ENCODE measurements at places on chromosomes 12 and 14.

DNA sequence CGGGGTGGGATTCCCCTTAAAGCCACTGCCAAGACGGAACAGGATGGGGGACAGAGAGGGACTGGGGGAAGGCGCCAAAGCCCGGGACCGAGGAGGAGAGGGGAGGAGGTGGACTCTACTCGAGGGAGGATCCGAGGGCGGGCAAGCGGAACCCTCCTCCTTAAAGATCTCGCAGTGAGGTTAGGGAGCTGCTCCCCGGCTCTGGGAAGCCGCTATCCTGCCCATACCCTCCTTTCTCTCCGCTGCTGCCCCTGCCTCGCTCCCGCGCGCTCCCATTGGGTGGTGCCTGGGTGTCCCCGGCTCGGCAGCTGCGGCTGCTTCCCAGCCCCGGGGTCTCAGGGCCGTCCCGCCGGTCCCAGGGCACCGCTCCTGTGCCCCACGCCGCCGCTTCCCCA is 16.4 kb downstream of the KRT18 start:
- no peak for DNase-seq

DNA sequence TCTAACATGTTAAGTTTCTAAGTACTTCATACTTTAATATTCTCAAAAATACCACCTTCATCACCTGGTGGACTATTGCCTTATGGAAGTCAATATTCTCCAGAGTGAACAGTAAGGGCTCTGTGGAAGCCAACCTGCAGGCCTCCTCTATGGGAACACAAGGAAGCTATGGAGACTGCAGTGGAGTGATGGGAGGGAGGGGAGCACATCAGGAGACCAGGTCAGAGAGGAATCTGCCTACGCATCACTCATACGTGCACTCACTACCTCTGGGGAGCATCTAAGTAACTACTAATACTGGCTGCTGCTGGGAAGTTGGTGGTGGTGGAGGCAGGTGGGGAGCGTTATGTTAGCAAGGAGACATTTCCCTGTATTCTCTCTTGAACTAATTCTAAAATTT is 19.9 kb downstream of the HECTD4 start:
- no peak for DNase-seq

GRCh38 chr12:3303410-3304136 is 187.4 kb upstream of the PRMT8 start:
- DNase-seq, result no peak

- DNase-seq, result no peak
These were observed 258.6 kb downstream of the ADAMTS20 start for GRCh38 chr12:43293396-43293795.

GRCh38 chr12:10726945-10727344 is 3.8 kb upstream of the YBX3 start:
- no peak for DNase-seq

- DNase-seq, result no peak
These were observed 63.3 kb downstream of the SYNE3 start for GRCh38 chr14:95452893-95453712.

DNA sequence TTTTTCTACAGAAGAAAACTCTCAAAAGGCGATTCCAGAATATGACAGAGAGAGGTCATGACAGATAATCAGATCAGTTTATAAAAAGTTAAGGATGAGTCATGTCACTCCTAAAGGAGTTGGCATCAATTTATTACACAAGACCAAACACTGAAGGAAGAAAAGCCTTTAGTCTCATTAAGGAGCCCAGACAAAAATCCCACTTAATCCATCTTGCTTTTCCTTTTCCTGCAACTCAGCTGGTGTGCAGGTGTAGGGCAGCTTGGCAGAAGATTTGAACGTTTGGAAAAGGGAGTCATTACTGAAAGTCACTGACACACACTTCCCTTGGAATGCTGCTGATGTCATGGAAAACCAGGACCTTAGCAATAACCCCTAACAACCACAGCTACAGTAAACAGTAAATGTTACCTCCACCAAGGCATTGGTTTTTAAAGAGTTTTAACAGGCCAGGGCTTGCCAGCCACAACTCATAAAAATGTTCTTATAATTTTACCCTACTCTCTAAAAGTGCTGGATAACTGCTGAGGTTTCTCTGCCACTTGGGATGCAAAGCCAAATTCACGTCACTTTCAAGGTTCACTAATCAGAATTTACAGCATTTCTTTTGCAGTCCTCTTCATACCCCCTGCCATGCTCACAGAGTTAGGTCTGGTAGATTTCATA is 320.6 kb downstream of the RAD51B start:
- DNase-seq, result no peak

GRCh38 chr12:115096588-115097397 is 412.8 kb upstream of the TBX3 start:
- no peak for DNase-seq

DNA sequence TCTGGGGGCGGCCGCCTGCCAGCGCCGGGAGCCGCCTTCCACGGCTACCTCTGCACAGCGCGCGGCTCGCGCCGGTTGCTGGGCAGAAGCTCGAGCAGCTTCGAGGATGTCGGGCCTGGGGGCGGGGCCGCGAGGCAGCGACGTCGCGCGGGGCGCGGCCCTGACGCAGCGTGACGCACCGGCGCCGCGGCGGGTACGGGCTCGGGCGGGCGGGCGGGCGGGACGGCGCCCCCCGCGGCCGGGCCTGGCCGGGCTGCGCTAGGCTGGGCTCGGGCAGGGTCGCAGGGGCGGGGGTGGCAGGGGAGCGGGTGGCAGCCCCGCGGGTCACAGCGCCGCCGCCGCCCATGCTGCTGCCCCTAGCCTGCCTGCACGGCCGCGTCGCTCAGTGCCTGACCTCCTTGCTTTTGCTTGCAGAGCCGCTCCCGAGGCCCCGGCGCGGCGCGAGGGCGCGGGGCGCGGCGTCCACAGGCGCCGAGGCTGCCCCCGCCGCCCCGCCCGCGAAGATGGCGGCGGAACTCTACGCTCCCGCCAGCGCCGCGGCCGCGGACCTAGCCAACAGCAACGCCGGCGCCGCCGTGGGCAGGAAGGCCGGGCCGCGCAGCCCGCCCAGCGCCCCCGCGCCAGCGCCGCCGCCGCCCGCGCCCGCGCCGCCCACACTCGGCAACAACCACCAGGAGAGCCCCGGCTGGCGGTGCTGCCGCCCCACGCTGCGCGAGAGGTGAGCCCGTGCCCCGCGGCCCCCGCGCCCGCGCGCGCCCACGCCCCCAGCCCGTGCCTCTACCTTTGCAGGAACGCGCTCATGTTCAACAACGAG is at the start of gene BTBD6:
Gene BTBD6, plus strand, starts transcription at position 166 of the 814 bp plus-strand sequence. Its CDS starts 179 bp downstream, at position 345.
- DNase-seq, result peak; percentile 97

DNA sequence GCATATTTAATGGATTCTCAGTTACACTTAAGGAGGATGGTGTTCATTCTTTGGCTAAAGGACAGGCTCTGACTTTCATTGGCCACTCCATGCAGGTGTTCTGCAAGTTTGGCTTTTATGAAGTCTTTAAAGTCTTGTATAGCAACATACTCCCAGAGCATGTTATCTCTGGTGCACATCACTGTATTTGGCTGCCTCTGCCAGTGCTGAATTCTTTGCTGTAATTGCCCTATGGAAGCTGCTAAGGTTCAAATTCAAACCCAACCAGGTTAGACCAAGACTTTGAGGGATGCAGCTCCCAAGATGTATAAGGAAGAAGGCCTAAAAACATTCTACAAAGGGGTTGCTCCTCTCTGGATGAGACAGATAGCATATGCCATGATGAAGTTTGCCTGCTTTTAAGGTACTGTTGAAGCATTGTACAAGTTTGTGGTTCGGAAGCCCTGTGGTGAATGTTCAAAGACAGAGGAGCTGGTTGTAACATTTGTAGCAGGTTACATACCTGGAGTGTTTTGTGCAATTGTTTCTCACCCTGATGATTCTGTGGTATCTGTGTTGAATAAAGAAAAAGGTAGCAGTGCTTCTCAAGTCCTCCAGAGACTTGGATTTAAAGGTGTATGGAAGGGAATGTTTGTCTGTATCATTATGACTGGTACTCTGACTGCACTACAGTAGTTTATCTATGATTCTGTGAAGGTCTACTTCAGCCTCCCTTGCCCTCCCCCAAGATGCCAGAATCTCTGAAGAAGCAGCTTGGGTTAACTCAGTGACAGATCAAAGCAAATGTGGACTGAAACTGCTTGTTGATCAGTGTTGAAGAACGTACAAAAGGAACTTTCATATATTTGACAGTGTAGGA is 19.4 kb downstream of the TMEM116 start:
- peak; percentile 84 for DNase-seq

- no peak for DNase-seq
These were observed 66.4 kb upstream of the DCN start for GRCh38 chr12:91249054-91249453.

DNA sequence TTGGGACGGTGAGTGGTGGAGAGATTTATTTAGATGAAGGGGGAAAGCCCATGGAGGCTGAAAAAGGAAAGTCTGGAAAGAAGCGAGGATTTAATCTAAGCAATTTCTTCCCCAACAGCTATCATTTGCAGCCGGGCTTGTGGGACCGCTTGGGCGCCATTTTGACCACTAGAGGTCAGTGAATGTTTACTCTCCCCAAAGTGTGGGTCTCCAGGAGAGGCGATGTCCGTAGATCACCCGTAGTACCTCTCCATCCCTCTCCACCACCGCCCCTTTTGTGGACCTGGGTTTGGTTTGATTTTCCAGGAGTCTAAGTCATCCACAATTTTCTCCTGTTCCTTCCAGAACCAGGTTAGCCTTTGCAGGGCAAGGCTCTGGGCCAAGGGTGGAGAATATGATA is 91.2 kb upstream of the PARP11 start:
- no peak for DNase-seq

GRCh38 chr14:80901260-80901659 is 40.3 kb downstream of the CEP128 start:
- DNase-seq, result no peak

DNA sequence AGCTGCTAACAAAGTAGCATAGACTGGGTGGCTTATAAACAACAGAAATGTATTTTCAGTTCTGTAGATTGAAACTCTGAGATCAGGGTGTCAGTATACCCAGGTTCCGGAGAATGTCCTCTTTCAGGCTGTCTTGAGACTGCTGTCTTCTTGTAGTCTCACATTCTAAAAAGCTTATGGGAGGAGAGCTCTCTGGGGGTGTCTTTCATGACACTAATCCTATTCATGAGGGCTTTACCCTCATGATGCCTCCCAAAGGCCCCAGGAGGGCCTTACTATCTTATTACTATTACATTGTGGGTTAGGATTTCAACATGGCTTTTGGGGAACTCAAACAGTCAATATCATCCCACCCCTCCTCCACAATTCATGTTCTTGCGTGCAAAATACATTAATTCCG is 94.3 kb downstream of the AEBP2 start:
- DNase-seq, result no peak

DNA sequence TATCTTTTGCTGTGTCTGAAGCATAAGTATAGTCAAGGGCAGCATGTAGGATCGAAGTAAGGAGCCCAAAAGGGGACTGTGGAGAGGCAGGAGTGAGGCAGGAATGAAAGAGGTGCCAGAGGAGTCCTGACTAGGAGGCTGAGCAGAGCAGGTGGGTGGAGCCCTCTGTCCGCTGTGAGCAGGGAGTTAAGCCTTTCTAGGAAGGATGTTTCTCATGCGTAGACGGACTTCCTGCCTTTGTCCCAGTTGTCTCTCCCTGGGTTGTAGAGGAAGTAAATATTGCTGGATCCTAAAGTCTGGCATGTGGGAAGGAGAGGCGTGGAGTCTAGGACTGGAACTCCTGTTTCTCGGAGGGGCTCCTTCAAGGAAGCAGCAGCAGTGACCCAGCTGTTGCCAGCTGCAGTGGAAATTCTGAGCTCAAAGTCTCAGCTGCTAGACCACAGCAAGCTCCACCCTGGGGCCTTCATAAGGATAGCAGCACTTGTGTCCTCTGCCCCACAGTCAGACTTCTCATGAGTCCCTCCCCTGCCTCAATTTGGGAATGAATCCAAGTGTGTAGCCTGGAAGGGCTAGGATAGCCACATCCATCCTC is 44.0 kb downstream of the RBMS2 start:
- DNase-seq, result peak; percentile 76

DNA sequence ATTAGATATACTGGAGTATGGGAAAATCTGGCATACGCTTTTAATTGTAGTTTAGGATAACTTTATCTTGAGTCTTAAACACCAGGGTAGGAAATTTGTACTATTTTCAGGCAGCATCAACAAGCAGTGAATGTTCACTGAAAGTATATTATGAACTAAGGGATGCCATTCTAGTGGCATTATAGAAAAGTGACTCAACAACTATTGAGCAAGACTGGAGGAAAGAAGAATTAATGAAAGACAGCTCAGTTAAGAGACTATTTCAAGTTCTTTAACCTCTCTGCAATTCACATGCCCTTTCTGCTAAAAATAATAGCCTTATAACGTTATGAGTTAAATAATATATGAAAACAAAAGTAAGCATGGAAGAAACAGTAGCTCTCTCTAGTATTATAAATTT is 343.1 kb downstream of the FSCB start:
- no peak for DNase-seq

- DNase-seq, result no peak
These were observed 3.1 kb downstream of the PRB4 start for GRCh38 chr12:11307143-11307542.

DNA sequence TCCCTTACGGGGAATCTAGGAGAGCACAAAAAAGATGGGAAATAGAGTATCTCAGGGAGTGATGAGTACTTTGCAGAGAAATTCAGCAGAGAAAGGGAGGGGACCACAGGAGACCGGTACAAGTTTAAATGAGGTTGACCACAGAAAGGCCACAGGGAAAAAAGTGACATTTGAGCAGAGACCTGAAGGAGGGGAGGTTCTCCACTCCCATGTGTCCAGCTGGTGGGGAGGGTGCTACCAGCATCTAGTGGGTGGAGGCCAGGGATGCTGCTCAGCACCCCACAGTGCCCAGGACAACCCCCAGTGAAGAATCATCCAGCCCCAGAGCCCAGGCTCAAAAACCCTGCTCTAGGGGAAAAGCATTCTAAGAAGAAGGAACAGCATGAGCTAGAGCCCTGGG is 34.6 kb downstream of the TESC start:
- DNase-seq, result no peak

DNA sequence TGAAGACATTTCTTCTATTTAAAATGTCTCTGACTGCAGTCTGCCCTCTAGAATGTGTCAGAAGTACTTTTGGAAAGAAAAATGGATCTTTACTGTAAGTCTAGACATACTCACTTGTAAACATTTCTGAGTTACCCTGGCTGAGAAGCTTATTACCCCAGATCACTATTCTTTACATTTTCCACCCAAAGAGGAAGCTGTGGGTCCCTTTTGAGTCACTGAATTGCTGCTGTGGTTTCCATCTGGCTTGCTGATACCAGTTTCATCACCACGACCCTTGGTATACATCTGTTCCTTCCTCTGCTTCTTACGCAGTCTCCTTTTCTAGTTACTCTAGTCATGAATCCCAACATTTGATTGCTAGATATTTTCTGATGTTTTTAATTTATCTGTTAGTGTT is 20.2 kb upstream of the CLEC4D start:
- peak; percentile 82 for DNase-seq

GRCh38 chr12:98644433-98644711 is 216 bp downstream of the IKBIP start:
- DNase-seq, result no peak

All from activated CD4-positive, alpha-beta T cell treated with anti-CD3 and anti-CD28 coated beads, Interleukin-2, amount 10 ng/mL, durations not matched to agents 24 days and 14 days (primary cell).